Heart right ventricle (tissue), 16 donors: ENCODE measurements at places on chromosomes 7 and 10. TPM values are rescaled to one million over a fixed set of nuclear protein-coding genes. Genes with fewer than 3 reads are reported as not detected.

The HHEX gene
- 5.2 TPM for polyA plus RNA-seq

The ITPRID1 gene
- polyA plus RNA-seq: not detected

The RINT1 gene
- 8.1 TPM for polyA plus RNA-seq

The POU6F2 gene
- polyA plus RNA-seq: under 0.01 TPM

The FOXP2 gene
- 1.3 TPM for polyA plus RNA-seq

The CYP3A7 gene
- polyA plus RNA-seq: not detected
